ENCODE measurements at places on chromosomes 4 and X.

DNA sequence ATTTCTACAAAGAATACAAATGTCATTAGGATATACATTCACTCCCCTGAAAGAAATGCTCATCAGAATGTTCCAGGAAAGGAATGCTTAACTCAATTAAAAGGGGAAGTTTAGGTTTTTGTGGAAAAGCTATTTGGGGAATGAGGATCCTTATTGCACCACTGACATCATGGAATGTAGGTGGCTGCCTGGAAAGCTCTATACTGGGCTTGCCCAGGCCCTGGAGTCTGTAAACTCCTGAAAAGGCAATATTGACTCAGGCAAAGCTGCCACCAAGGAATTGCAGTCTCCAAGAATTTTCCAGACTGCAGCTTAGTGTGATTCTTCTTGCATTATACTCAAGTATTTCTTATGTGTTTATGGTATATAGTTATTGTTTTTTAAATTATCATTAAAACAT lies 15.7 kb downstream of the DAPP1 start:
- no peak for DNase-seq

DNA sequence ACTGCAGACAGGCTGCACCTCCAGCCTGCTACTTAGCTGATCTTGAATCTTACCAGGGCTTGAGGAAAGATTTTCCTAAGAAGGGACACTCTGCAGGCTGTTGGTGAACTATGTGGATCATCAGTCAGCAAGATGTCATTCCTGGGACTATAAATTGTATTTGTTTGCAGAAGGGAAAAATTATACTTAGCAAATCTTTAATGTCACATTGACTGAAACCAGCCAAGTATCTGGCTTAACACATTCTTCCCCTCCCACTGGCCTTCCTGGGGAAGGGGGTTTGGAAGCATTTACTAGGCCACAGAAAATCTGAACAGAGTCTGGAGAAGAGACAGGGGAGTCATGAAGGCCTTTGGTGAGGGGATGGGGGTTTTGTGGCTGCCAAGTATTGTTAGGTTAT lies 156.7 kb upstream of the EOLA2 start:
- DNase-seq = no peak

- DNase-seq = no peak
These were observed 181.8 kb downstream of the STIM2 start for GRCh38 chr4:27042411-27042810.

DNA sequence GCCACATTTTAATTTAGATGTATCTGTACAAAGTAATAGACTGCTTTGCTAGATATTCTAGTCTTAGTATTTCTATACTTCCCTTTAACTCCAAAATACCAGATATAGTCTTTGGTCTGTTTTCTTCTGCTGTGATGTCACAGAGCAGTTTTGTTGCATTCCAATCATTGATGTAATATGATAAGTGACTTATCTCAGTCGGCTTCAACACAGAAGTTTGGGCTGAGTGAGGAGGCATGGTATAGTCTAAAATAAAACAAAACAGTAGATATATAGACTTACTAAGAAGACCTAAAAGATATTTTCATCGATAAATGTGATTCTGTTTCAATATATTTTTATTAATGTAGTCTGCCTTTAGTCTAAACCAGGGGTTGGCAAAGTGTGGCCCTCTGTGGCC lies 169.9 kb downstream of the DCK start:
- no peak for DNase-seq

GRCh38 chrX:1449036-1449822 lies 3.5 kb downstream of the ASMTL start:
- DNase-seq = no peak

- DNase-seq = peak; percentile 9
These were observed 1831.8 kb downstream of the PCDH7 start for GRCh38 chr4:32551943-32552342.

DNA sequence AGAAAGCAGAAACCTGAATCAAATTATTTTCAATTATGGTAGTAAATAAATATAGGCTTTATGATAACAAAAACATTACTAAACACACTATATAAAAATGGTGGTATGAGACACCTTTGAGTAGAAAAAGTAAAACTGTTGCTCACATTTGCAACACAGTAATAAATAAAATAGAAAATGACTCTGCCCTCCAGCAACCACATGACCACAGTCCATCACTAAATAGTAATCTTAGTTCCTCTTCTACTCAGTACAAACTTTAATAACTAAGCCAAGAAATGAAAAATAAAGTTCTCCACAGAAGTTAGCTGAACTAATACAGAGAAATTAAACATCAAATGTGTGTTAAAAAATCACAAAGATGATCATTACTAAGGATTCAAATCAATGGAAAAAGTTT lies 108.5 kb downstream of the ADGRA3 start:
- DNase-seq = no peak

DNA sequence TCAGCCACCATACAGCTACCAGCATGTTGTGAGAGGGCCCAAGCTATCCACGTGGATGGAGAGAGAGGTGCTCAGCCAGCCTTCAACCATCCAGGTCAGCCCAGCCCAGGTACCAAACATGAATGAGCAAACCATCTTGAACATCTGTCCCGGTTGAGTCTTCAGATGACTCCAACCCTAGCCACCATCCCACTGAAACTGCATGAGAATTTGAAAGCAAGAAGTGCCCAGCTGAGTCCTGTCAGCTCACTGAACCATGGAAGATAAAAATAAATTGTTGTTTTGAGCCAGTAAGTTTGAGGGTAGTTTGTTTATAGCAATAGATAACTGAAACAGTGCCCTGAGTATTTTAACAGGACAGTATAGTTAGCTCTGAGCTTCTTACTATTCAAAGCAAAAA lies 7.3 kb upstream of the SEL1L3 start:
- DNase-seq = no peak

GRCh38 chrX:149069899-149070298 lies 435.2 kb downstream of the IDS start:
- no peak for DNase-seq
